Stimulated activated CD8-positive, alpha-beta memory T cell treated with anti-CD3 and anti-CD28 coated beads, Interleukin-7, amount 100 ng/mL, for 1 hour (primary cell): ENCODE measurements at places on chromosomes 2 and 18.
A peak's percentile ranks its signal among the peaks of the same experiment; 100 is the strongest.

DNA sequence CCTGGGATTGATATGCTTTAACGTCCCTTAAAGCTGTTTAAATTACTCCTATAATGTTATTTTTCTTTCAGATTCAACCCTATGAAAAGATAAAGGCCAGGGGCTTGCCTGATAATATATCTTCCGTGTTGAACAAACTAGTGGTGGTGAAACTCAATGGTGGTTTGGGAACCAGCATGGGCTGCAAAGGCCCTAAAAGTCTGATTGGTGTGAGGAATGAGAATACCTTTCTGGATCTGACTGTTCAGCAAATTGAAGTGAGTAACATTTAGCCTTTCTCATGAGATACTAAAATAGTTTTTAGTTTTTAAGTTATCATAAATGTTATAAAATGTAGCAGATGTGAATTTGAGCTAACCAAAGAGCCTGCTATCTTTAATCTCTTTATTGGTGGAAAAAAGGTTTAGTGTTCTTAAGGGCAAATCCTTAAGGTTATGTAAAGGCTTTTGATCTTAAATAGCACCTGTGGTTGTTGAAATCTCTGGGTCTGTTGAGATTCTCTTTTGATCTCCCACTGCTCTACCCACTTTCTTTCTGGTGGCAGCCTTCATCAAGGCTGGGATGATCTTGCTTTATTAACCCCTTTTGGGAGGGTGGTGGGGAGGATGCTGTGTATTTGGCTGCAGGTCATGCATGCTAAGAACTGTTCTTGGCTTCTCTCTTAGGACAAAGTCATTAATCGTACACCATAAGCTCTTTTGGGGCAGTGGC, 40.9 kb downstream of the UGP2 start:
- DNase-seq = no peak

- DNase-seq = peak; percentile 29
These were observed 14.9 kb downstream of the ITGA6 start for GRCh38 chr2:172442072-172442895.

DNA sequence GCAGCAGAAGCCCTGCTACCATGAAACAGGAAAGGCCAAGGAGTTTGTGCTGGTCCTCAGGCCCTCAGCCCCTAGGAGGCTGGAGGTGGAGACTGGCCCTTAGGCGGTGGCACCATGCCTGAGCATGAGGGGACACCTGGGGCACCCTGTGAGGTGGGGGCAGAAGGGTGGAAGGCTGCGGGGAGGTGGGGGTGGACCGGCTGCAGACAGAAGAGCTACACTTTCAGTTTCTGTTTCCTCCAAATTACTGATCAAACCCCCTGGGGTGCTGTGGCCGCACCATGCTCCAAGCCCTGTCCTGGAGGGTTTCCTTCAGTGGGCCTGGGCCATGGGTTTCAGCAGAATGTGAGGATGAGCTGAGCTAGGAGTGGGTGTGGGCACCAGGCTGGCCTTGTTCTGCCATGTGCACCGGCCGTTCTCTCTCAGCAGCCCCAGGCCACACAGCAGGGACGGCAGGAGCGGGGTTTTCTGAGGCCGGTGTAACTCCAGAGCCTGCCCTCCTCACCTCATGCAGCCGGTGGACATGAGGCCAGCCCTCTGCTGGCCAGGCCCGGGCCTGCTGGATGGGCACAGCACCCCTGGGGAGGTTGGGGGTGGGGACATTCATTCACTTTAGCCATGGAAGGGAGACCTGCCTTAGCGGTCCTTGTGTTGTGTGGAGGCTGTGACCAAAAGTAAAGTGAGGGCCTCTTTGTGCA, 51.5 kb downstream of the PLEKHB2 start:
- DNase-seq = no peak

GRCh38 chr18:2994603-2995432, 18.1 kb downstream of the LPIN2 start:
- peak; percentile 49 for DNase-seq

GRCh38 chr2:229492034-229492433, 220.9 kb upstream of the PID1 start:
- no peak for DNase-seq

GRCh38 chr2:85601771-85602475, 575 bp downstream of the TMEM150A start:
- no peak for DNase-seq

- DNase-seq = no peak
These were observed 49.3 kb upstream of the KCNH7 start for GRCh38 chr2:162887902-162888301.

DNA sequence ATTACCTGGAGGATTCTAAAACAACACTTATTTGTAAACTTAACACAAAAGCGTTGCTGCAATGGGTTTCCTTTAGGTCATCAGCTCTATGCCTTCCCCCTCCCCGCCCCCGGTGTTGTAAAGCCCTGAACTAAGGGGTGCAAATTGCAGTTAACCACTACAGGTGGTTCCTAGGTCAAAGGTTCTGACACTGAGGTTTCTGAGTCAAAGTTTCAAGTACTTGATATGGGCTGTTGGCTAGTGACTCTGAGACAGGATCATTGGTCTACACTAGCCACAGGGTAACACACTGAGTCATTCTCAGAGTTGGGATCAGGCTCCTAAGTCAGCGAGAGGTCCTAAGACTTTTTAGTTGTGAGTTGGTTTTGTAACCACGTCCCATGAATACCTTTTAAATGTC, 15.4 kb downstream of the IL1B start:
- no peak for DNase-seq

- DNase-seq = no peak
These were observed 36.5 kb downstream of the ZNF385B start for GRCh38 chr2:179824961-179825360.

DNA sequence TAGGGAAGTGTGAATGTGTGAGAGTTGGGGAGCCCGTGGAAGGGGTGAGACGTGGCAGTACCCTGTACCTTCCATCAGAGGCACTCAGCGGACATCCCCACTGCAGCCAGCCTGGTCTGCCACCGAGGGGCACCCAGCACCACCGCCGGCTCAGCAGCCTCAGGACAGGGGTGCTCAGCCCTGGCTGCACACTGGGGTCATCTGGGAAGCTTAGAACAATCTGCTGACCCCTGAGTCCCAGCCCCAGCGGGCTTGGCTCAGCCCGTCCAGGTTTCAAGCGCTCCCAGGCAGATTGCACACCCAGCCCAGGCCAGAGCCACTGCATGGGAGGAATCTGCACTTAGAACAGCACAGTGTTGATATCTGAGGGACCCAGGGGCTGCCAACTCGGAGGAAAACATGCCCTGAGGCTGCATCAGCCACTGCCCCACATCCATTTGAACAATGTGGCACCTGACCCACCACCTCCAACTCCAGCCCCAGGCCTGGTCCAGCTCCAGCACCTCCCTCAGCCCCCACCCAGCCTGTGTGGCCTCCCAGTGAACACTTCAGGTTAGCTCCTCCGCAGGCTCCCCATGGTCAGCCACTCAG, 147.1 kb upstream of the OTOS start:
- no peak for DNase-seq
